ENCODE measurements at places on chromosomes 5 and 9.

GRCh38 chr5:87539839-87540238 is 127.1 kb upstream of the CCNH start:
- no peak for DNase-seq

GRCh38 chr9:37988041-37988440 is 81.0 kb downstream of the SHB start:
- no peak for DNase-seq

- DNase-seq: no peak
Observed at GRCh38 chr9:88537761-88538091, 2.7 kb downstream of the NXNL2 start.

GRCh38 chr9:136255166-136255538 is 9.5 kb upstream of the QSOX2 start:
- DNase-seq: no peak

DNA sequence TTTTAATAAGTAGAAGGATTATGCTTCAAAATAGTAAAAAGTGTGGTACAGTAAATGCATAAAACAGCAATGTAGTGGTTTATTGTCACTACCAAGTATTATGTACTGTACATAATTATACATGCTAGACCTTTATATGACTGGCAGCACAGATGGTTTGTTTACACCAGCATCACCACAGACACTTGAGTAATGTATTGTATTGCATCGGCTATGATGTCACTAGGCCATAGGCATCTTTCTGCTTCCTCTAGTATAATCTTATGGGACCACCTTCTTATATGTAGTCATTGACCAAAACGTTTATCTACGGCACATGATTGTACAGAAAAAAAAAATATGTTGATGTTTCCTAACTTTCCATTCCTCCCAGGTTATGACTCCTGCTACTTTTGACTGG is 31.9 kb upstream of the SSBP2 start:
- DNase-seq: no peak
